AG08396 (cell line): ENCODE measurements at places on chromosomes 12 and 14.

DNA sequence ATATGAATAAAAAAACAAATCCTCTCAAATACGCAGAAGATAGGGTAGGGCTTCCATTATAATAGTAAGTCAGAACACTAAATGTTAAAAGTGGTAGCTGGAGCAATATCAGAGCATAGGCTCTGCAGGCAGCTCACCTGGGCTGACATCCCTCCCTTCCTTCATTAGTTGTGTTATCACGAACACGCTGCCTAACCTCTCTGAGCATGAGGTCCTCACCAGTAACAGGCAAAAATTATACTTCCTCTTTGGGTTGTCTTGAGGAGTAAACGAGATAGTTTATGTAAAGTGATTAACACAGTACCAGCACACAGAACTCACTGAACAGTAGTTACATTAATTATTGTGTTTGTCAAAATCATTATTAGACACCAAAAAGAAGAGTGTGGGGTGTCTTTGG is 154.3 kb downstream of the STXBP6 start:
- DNase-seq: no peak

DNA sequence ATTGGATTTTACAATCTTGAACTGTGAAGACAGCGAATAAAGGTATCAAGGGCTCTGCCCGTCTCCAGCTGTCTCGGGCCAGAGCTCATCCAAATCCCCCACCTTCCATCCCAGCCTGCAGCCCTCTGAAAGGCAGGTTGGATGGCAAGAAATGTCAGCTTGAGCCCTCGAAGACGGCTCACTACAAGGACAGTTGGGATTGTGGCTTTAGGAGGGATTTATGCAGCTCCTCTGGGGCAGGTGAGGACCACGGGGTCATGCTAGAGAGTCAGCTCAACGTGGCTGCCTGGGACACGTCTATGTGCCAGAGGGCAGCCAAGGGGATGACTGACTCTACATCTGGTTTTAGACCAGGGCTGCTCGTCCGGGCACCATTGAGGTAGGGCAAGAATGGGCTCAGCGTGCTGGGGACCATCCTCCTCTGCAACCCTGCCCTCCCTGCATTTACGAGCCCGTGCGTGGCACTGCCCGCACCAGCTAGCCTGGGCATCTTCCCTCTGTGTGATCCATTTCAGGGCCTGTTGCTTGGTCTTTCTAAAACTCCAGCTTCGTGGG is 16.2 kb downstream of the MVK start:
- no peak for DNase-seq

DNA sequence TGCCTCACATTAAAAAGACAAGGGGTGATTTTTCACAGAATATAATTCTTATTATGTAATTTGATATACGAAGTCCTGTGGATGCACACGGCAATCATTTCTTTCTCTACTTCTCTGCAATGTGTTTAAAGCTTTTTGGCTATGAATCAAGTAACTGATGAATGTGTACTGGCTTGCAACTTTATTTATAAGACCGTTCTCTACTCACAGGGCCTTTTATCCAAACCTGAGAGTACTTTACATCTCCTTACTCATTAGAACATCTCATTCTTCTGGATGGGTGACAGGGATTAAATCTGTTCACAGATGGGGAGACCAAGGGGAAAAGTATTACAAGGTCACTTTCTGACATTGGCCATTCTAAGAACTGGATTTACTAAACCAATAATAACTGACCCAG is 215.8 kb upstream of the DIO2 start:
- DNase-seq: no peak

- DNase-seq: no peak
Observed at GRCh38 chr12:116123451-116124258, 153.8 kb downstream of the MED13L start.

- no peak for DNase-seq
Observed at GRCh38 chr14:61671082-61671481, 24.2 kb upstream of the HIF1A start.
